ENCODE measurements at places on chromosomes 11 and 22.

DNA sequence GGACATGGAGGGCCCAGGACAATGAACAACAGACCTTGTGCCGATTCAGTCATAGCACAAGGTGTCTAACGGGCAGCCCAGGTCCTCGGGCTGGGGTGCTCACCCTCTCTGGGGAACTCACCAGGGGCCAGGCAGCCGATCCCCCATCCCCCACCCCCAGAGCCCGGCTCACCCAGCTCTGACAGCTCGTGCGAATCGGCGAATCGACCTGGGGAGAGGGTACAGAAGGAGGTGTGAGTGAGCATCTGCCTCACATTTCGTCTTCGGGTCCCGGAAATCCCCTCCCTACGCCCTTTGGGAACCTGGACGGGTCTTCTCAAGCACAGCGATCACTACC, 423 bp downstream of the PEX16 start:
- no peak for DNase-seq

GRCh38 chr11:20238712-20239111, 78.4 kb upstream of the DBX1 start:
- DNase-seq: no peak

- DNase-seq: no peak
Measured at GRCh38 chr11:104464691-104465090, 300.7 kb upstream of the PDGFD start.

- DNase-seq: no peak
Measured at GRCh38 chr11:106012744-106013143, 9.3 kb downstream of the MSANTD4 start.

- no peak for DNase-seq
Measured at GRCh38 chr22:21100149-21101032, 54.6 kb downstream of the LRRC74B start.

DNA sequence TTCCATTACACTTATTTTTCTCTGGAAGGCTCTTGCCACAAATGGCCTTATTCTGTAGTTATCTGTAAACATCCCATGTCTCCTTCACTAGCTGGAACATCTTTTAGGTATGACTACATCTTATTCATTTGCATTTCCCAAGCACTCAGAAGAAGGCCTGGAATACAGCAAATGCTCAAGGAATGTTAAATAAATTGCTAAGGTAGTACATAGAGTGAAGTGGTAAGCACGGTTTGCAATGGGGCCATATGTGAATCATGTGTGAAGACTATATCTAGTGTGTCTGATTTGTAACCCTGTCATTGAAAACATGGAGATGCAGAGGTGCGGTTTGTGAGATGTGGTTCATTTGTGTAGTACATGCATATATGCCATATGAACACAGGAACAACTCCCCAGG, 33.5 kb downstream of the GDPD4 start:
- DNase-seq: no peak

GRCh38 chr11:126318574-126319373, 14.9 kb downstream of the DCPS start:
- no peak for DNase-seq

DNA sequence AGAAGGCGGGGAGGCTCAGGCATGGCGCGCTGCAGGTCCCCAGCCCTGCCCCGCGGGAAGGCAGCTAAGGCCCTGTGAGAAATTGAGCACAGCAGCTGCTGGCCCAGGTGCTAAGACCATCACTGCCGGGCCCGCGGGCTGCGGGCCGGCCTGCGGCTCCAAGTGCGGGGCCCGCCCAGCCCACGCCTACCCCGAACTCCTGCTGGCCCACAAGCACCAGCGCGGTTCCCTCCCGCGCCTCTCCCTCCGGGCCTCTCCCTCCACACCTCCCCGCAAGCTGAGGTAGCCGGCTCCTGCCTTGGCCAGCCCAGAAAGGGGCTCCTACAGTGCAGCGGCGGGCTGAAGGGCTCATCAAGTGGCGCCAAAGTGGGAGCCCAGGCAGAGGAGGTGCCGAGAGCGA, 4.6 kb upstream of the RDX start:
- no peak for DNase-seq

GRCh38 chr22:39426380-39427043, 26.9 kb downstream of the TAB1 start:
- no peak for DNase-seq

DNA sequence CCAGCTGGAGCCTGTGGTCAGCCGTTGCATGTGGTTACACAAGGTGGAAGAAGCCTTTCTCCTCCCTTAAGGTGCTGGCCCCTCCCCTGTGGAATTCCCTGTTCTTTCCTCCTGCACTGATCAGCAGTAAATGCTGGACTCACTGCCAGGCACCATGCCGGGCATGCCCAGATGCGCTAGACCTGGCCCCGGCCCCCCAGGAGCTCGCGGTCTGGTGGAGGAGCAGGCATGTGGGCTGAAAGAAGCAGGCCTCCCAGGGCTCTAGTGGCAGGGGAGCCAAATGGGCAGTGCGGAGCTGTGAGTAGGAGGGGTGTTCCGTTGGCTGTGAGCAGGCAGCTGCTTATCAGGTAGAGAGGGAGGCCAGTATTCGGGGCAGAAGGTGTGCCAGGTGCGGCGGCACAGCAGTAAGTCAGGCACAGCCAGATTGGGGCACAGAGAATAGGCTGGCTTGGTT, 10.2 kb downstream of the DGKZ start:
- DNase-seq: no peak

GRCh38 chr11:44037658-44037998, 10.2 kb upstream of the ACCSL start:
- DNase-seq: no peak
